ENCODE measurements at places on chromosomes 4 and X.

DNA sequence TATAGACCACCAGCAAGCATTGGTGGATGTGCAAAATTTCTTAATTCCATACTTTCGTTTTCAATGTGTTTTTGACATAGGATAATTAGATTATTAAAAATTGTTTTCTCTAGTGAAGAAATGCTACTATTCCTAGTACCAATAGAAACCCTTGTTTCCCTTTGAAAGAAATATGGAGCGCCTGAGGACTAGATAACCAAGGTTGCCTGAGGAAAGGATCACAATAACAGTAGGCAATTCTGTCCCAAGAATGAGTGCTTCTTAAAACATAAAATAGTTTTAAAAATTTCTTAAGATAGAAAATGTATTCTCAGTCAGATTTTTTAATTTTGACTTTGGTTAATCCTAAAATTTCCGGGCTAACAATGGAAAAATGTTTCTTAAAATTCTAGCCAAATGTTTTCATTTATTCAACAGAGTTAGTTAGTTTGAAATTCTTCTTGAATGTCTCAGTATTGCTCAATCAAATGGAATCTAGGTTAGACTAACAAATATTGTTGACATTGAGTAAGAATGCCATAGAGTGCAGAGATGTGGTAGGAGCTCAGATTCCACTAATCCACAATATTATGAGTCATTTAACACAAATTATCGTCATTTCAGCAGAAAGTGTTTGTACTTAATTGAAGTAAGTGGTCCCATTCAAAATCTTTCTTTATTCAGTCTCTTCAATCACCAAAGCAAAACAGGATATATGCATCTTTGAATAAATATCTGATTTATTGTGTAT lies 666.0 kb downstream of the GRID2 start:
- no peak for DNase-seq

- no peak for DNase-seq
These were observed 27.7 kb downstream of the FBXO8 start for GRCh38 chr4:174255786-174256185.

GRCh38 chrX:19886883-19887531 lies 393 bp downstream of the SH3KBP1 start:
- DNase-seq: peak; percentile 17

GRCh38 chr4:106587558-106587957 lies 219.0 kb upstream of the GIMD1 start:
- no peak for DNase-seq

GRCh38 chr4:108611365-108611764 lies 9.0 kb upstream of the RPL34 start:
- no peak for DNase-seq

DNA sequence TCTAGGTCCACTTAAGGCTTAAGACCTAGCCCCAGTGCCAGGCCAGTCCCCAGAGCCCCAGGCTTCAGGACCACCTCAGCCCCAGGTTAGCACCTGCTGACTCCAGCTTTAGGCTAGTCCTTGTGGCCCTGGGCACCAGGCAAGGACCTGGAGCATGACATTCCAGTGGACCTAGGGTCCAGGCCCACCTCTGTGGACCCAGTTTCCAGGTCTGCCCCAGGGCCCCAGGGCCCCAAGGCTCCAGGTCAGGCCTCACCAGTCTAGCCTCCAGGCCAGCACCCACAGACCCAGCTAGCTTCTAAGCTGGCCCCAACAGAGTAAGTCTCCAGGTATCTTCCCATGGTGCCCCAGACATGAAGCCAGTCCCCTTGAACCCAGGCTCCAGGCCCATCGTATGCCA lies 97.5 kb downstream of the QRFPR start:
- no peak for DNase-seq

- DNase-seq: no peak
These were observed 22.4 kb downstream of the TMEM33 start for GRCh38 chr4:41957634-41958033.

DNA sequence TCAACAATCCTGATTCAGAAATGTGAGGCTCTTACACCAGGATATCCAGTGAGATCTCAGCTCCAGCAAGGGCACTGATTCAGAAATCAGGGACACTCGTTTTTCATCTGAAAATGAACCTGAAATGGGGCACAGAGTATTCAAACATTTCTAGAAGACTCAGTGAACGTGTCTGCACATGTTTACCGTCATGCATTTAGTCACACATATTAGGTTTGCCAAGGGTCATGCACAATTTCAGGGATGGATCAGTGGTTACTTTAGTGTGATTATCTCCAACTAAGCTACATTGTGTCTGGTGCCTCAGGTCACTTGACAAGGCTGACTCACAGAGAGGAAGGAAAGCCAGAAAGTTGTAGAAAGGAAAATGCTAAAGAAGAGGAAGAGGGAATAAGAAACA lies 33.6 kb upstream of the SPANXN2 start:
- no peak for DNase-seq

- DNase-seq: no peak
These were observed 160.6 kb upstream of the STS start for GRCh38 chrX:6986915-6987314.

- no peak for DNase-seq
These were observed 22.9 kb upstream of the GABRQ start for GRCh38 chrX:152614791-152615190.

- DNase-seq: no peak
These were observed 185.5 kb downstream of the CEP135 start for GRCh38 chr4:56134266-56134665.
